NCI-H1417 (cell line): ENCODE measurements at places on chromosomes 1 and 21.
A peak's percentile ranks its signal among the peaks of the same experiment; 100 is the strongest.

DNA sequence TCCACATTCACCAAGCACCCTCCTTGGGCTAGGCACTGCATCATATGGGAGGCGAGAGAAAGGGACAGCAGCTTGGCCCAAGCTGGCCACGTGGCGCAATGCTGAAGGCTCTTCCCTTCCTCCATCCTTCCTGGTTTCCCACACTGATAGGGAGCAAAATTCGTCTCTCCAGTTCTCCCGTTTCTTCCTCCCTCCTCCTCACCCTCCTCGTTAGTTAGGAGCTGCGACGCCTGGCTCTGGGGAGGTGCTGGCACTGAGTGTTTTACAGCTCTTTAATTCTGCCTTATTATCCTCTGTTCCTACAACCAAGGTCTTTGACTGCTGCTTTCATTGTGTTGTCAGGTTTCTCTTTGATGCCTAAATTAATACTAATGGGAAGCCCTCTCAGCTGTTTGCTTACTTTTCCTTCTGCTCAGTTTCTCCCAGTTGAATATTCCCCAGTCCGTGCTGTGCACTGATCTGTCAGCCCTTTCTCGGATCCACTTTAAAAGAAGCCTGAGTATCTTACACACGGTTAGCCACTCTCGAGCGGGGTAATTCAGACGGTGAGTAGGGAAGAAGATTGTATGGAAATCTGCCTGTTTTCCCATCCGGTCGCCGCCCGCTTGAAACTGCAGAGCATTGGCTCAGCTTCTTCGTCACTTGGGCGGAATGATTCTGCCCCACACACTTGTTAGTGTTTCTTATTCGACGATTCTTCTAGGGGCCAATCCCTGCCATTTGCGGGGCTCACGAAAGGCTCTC lies 56.2 kb upstream of the SMYD2 start:
- DNase-seq, result peak; percentile 11

DNA sequence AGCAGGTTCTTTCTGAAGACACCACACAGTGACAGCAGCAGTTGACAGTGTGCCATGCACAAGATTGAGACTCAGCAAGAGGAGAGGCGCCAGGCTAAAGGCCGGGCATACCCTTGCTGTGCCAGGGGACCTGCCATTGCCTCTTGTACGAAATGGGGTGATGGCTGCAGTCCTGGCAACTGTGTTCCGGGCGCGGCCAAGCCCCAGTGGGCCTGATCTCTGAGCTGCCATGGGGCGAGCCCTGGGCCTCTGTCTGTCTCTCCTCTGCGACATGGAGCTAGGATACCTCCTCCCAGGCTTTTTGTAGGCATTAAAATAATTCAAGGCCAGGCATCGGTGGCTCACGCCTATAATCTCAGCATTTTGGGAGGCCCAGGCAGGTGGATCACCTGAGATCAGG lies 9.6 kb upstream of the TRAPPC10 start:
- DNase-seq, result no peak

DNA sequence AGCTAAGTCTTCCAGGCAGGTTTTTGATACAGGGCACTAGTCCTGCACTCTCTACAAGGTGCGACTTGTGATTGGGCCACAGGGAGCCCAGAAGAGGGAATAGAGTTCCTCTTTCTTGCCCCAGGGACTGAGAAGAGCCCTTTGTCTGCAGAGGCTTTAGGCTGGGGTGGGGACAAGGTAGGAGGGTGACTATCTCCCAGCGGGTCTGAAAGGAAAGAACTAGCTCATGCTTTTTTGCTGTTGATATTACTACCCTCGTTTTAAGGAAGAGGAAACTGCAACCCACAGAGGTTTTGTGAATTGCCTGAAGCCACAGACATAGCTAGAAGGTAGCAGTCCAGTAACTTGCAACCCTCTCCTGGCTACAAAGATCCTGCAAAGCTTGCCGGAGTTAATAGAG lies 615.2 kb downstream of the MATN1 start:
- DNase-seq, result no peak

DNA sequence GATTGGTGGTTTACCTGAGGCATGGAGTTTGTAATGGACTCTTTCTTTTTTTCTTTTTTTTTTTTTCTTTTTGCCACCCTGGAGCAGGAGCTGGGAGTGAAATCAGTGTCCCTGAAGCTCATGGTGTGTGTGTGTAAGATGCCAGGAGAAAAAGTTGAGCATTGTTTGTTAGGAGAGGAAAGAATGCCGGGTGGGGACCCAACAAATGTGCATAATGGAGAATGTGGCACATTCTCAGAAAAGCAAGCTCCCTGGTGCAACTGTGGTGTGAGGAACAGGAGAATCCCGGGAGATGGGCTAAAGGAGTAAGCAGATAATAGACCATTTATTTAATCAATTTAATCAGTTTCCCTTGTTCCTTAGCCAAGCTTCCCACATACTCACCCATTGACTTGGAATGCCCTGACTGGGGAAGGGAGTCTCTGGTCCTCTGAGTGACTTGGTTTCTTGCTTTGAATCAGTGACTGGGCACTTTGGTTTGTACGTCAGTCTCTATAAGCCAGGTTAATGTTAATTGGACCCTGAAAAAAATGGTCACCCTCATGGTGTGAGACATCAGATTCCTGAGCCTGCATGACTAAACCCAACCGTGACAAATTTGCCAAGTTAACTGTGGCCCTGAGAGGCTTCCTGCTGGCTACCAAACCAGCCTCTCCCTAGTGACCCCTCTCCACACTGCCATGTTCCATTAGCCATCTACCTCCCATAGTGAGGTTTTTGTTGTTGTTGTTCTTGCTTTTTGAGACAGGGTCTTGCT lies 43.9 kb upstream of the ITPKB start:
- no peak for DNase-seq

GRCh38 chr1:25036117-25036546 lies 106.1 kb upstream of the RUNX3 start:
- DNase-seq, result no peak

DNA sequence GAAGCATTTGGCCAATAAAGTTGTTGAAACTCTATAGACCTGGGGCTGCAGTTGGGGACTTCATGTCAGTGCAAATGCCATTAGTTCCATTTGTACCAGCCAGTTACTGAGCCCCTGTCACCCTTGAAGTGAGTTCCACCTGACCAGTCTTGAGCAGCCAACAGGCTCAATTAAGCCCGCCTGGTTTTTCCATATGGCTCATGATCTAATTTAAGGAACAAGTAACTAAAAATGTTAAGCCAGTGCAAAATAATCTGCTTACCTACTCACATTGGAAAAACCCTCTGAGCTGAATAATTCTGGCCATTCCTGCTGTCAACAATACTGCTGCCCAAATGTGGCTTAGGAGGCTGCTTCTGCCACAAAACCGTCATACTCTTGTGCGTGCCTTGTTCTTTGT lies 21.6 kb downstream of the NSUN4 start:
- DNase-seq, result no peak

- peak; percentile 94 for DNase-seq
Observed at GRCh38 chr1:31548907-31549808, 27.2 kb upstream of the TINAGL1 start.

DNA sequence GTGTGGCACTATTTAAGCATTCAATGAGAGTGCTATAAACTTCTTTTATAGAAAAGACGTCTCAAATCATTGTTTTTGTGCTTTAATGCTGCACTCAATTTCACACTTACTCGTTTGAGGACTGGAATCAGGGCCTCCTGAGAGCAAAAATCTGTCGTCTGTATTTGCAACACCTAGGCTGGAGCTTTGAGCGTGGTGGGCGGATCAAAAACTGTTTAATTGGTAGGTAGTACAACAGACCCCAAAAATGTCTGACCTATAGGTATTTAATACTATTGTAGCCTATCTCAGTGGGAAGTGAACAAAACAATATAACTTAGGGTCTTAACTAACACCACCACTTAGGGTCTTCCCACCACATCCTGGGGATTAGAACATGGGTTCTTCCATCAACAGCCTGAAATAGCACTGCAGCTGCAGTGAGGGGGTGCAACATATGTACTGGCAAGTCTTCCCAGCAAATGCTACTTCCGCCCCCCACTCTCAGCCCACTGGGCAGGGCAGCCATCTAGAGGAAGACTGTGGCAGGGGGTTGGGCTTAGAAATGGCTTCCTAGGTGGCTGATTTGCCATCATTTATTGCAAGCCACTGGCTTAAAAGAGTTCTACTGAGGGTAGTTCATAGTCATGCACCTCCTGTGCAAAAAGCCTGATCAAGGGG lies 48.3 kb downstream of the CD46 start:
- no peak for DNase-seq

DNA sequence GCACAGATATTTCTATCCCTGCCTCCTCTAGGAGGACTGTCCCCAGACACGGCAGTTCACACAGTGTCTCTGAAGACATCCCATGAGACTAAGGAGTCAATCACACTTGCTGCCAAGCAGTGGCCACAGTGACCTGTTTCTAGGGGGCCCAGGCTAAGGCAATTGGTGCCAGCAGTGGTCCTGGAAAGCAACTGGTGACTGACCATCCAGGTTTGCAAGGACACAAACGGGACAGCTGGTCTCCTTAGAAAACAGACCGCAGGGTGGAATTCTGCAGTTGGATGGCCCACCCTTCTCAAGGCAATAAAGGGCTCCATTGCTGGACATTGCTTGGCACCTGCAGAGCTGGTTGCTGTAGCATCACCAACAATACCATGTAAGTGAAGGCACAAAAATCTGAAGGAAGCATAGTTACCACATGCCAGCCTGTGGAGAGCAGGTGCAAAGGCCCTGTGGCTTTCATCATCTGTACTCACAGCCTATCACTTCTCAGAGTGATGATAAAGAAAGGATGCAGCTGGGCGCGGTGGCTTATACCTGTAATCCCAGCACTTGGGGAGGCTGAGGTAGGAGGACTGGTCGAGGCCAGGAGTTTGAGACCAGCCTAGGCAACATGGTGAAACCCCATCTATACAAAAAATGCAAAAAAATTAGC lies 81.5 kb downstream of the STUM start:
- no peak for DNase-seq

DNA sequence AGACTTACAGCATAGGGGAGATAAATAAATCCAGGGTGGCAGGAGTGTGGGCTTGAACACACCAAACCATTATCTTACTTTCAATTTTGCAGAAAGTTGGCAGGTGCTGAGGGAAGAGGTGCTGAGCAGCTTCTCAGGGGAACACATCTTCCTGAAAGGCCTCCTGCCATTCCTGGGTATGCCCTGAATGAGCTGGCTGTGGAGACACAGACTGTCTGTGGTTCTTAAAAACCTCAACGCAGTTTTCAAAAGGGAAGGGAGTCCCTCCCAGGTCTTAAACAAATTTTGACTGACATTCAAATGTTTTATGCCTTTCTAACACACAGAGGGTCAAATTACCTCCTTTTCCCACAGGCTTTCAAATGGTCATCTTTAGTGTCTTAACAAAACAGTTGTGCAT lies 166.9 kb downstream of the TNFSF18 start:
- DNase-seq, result no peak

- peak; percentile 81 for DNase-seq
Observed at GRCh38 chr1:54052431-54052933, 522 bp downstream of the TMEM59 start.

DNA sequence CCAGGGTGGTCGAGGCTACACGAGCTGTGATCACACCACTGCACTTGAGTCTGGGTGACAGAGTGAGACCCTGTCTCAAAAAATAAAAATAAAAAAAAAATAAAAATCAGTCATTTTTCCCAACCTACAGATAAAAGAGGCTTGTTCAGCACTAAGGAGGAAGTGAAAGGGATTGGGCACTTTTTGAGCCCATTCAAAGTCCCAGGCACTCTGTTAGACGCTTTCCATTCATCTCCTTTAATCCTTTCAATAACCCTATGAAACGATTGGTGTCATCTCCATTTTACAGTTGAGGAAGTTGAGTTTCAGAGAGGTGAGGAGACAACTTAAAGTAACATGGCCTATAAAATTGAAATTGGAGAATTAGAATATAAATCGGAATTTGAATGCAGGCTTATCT lies 10.4 kb upstream of the AGO4 start:
- no peak for DNase-seq

GRCh38 chr21:32772281-32773047 lies 909 bp upstream of the PAXBP1 start:
- peak; percentile 59 for DNase-seq

GRCh38 chr1:85088408-85088784 lies 40.1 kb upstream of the MCOLN3 start:
- no peak for DNase-seq

GRCh38 chr1:76919085-76919484 lies 51.8 kb downstream of the ST6GALNAC5 start:
- no peak for DNase-seq

GRCh38 chr1:177170756-177171535 lies at the start of gene BRINP2:
Gene BRINP2, plus strand, starts transcription at chr1:177170958. Its CDS starts 58,919 bp downstream, at chr1:177229877.
- DNase-seq, result peak; percentile 92

- no peak for DNase-seq
Observed at GRCh38 chr1:82894635-82895034, 1093.9 kb downstream of the ADGRL2 start.

DNA sequence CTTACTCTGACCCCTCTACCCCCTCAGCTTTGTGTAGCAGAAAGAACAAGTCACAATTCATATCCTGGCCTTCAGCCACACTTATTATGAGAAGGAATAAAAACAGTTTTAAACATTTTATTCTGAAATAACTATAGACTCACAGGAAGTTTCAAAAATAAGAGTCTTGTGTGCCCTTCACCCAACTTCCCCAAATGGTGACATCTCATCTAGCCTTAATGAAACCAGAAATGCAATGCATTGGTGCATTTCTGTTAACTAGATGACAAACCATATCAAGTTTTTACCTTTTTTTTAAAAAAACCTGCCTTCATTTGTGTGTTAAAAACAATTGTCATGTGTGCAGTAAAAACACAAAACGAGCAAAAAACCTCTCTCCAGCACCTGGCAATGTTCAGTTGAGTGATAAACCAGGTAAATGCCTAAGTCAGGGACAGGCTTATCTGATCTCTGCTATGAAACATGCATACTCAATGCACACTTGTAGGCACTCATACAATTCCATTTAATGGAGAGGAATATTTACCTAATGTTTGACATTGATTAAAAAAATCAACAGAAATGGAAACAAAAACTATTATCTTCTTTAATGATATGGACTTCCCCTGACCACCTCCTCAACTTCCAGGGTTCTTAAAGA lies 51.5 kb downstream of the SH3BGR start:
- DNase-seq, result no peak

- DNase-seq, result no peak
Observed at GRCh38 chr1:8263791-8264190, 54.1 kb upstream of the SLC45A1 start.

GRCh38 chr21:42451941-42452340 lies 44.1 kb downstream of the RSPH1 start:
- DNase-seq, result no peak

- DNase-seq, result no peak
Observed at GRCh38 chr1:39379187-39379586, 112.2 kb upstream of the BMP8A start.

- DNase-seq, result peak; percentile 20
Observed at GRCh38 chr1:40774266-40774998, 9.2 kb upstream of the KCNQ4 start.
